ENCODE measurements at places on chromosomes 2 and 18.

DNA sequence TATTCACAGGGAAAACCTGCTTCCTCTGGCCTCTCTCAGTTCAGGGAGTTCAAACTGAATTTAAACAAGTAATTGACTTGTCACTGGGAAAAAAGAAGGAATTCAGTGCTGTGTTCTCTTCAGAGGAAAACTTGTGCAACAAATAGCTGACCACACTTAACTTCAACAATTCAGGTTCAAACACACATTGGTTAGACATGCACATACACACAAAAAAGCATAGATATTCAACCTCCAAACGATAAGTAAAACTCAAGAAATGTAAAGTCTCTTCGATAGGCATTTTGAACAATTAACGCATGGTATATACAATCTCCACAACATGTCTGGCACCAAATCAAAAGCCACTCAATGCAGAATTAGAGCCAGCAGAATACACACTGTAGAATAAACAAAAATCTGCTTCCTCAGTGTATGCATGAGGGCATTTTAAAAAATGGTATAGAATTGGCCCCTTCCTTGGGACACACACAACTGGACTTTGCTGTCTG is 269.0 kb downstream of the TCF4 start:
- no peak for DNase-seq

GRCh38 chr2:51720826-51721225 is 688.9 kb upstream of the NRXN1 start:
- DNase-seq, result no peak

- DNase-seq, result no peak
Observed at GRCh38 chr2:222490131-222490530, 65.8 kb downstream of the SGPP2 start.

DNA sequence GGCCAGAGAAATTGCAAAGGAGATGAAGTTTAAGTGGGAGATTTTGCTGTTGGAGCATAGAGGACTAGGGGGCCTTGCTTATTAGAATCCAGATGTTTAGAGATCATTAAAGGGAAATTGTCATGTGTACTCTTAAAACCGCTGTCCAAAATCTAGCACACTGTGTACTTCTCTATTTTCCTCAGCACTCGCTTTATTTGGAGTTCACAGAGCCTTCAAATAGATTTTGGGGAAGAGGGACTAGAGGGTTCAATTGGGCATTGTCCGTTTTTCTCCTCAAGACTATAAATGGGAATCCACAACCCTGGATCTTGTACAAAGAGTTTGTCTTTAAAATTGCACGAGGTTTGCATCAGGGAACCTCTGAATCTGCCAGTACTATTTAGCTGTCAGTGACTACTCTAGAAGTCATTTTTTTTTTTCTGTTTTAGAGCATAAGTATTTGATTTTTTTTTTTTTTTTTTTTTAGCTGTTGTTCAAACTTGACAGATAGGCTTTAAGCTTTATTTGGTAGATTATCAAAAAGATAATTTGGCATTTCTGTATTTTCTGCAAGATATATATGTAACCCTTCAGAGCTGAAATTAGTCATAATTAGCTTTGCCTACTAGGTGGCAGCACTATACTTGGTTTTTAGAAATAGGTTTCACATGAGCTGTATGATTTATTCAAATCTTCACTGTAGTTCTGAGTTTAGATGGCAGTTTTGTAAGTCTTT is 14.2 kb downstream of the PMS1 start:
- no peak for DNase-seq

- DNase-seq, result no peak
Observed at GRCh38 chr18:70397259-70397925, 108.5 kb downstream of the SOCS6 start.

DNA sequence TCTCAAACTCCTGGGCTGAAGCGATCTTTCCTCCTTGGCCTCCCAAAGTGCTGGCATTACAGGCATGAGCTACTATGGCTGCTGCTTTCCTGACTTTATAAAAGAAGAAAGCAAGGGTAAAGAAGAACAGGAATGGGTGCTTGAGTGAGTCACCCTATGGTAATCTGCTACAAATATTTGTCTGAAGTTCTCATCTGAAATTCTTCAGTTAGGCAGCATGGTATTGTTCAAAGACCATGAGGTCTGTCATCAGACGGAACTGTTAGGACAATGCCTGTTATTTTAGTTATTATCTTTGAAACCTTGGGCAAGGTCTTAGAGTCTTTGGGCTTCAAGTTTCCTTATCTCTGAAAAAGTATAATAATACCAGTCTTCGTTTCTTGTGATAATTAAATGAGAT is 695.8 kb downstream of the RNF144A start:
- no peak for DNase-seq

All from caudate nucleus (tissue), 63 donors.